ENCODE measurements at places on chromosomes 5 and 9.

DNA sequence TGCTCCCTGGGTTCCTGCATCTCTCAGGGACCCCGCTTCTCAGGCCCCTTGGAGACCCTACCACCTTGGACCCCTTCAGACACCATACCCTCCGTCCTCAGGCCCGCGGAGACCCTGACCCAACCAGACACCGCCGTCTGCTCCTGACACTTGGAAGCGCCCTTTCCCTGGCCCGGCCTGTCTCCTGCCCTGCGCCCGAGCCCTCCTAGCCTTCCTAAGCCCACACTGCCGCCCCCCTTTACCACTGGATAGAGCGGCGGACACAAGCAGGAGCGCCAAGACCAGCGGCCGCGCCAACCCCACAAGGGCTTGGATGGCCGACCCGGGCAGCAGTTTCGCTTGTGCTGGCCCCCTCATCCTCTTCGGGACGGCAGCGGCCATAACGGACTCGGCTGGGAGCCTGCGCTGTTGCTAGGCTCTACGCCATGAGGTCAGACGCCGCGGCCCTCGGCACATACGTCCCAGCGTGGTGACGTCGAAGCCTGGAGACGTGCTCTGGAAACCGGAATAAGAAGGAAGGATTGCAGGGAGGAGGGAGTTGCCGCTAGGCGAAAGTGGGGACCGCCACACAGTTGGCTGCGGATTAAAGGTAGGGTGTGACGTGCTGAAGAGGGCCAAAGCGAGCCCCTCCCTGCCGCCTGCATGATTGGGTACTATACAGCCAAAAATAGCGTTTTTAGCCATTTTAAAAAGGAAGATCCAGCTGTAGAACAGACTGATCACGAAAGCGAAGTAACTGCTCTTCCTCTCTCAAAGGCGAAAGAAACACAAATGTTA, at the start of gene C5orf15:
C5orf15 (minus strand) TSS at position 422 of the 777 bp plus-strand sequence; CDS start at position 381, 41 bp downstream.
- DNase-seq, result peak; percentile 87

DNA sequence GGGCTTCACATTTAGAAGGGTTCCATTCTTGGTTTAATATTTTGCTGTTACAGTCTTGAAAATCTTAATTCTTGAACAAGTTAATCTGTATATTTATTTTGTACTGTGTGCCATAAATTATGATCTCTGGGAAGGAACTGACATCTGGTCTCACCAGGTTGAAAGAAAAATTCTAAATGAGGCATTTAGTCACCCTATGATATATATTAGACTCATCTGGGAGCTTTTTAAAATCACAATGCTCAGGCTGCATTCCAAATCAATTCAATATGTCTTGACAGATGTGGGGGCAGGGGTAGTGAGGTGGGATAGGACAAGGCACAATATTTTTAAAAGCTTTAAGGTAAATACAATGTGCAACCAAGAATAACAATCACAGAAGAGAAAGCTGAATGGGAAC, 569.2 kb downstream of the PRR16 start:
- DNase-seq, result no peak

GRCh38 chr5:8561854-8562253, 692.9 kb downstream of the MTRR start:
- no peak for DNase-seq

GRCh38 chr9:77885104-77885672, 146.4 kb downstream of the GNAQ start:
- DNase-seq, result no peak

DNA sequence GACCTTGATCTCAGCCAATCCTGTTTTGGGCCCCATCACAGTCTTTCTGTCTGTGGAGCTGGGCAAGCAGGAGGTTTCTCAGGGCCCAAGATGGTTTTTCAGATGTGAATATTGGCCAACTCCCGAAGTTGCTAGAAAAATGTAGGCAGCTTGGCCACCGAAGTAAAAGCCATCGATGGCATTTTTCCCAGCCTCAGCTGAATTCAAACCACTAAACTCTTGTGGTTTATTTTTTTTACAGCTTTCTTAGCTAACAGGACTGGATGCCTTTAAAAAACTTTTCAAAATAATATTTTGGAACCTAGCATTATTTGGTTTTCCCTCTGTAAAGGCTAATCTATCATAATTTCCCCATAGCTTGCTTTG, 102.5 kb upstream of the ERCC6L2 start:
- DNase-seq, result no peak

Data from hematopoietic multipotent progenitor cell (in vitro differentiated cells).